Stimulated activated CD4-positive, alpha-beta T cell treated with anti-CD3 and anti-CD28 coated beads, Interleukin-12 subunit alpha, Interleukin-12 subunit beta, amount 100 ng/mL, for 4 hours (primary cell): ENCODE measurements at places on chromosomes 5 and 9.

GRCh38 chr5:65876496-65876895 is 49.9 kb upstream of the ERBIN start:
- no peak for DNase-seq

GRCh38 chr5:110884005-110884404 is 145.2 kb downstream of the SLC25A46 start:
- no peak for DNase-seq

- DNase-seq: no peak
Measured at GRCh38 chr9:27712806-27713205, 139.5 kb upstream of the C9orf72 start.

- DNase-seq: no peak
Measured at GRCh38 chr5:28214292-28214691, 1175.9 kb upstream of the CDH9 start.

DNA sequence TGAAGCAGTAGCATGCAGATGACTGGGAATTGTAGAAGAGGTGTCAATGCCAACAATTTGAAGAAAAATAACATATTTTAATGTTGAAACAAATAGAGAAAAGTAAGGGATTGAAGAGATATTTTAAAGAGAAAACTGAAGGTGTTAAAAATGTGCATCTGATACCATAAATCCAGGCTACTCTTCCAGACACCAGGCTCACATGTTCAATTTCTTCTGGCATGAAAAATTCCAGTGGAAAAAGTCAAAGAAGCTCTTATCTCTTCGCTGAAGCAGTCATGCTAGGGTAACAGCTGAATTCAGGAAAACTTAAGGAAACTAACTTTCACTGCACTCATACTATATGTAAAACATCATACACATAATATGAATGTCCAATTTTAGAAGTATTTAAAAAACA is 335.0 kb downstream of the PDE4D start:
- no peak for DNase-seq

GRCh38 chr5:57495285-57496086 is 12.9 kb upstream of the ACTBL2 start:
- DNase-seq: no peak

GRCh38 chr5:124729720-124730359 is 16.6 kb downstream of the ZNF608 start:
- no peak for DNase-seq

- peak; percentile 47 for DNase-seq
Measured at GRCh38 chr5:1792842-1793266, 6.8 kb downstream of the MRPL36 start.

DNA sequence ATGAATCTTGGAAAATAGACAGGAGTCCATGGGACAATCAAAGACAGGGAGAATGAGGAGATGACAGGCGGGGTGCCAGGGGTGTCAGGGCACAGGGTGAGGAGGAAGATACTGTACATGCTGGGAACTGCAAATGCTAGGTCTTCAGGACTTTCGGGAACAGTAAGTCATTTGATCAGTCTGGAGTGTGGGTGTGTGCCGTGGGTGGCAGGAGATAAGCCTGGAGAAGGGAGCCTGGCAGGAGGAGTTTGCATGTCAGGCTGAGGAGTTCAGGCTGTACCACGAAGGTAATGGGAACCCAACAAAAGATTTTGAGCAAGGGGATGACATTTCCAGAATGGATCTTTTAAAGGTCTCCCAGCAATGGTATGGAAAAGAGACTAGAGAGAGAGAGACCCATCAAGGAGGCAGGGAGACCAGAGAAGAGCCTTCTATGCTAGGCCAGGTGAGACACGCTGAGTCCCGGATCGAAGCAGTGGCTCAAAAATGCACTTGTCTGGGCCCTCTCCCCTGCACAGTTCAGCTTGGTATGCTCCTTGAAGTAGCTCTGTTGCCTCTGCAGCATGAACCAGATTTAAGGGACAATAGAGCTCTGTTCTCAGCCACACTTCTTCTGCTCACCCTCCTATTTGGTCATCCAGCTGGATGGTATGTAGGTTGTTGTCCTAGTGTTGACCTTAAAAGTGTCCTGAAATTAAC is 77.0 kb upstream of the FER start:
- no peak for DNase-seq

GRCh38 chr5:1971944-1972343 is 89.2 kb upstream of the IRX4 start:
- DNase-seq: no peak

- no peak for DNase-seq
Measured at GRCh38 chr5:66213533-66213932, 69.4 kb downstream of the SREK1 start.

DNA sequence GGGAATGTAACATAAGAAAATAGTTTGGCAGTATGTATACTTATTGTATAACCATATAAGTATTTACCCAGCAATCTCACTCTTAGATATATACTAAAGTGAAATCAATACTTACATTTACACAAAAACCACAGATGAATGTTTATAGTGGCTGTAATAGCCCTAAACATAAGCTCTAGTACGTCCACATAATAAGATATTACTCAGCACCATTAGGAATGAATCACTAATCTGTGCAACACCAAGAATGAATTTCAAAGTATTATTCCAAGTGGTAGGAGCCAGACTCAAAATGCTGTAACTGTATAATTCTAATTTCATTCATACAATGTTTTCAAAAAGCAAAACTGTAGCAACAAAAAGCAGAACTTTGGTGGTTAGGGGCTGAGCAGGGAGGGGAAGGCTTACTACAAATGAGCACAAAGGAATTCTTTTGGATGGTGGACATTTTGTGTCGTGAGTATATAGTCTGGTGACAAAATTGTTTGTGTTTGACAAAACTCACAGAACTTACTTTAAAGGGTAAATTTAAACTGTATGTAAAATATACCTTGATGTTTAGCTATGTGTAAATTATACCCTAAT is 11.9 kb upstream of the C5orf46 start:
- no peak for DNase-seq

GRCh38 chr5:96780626-96781025 is 27.1 kb downstream of the ERAP1 start:
- DNase-seq: no peak

DNA sequence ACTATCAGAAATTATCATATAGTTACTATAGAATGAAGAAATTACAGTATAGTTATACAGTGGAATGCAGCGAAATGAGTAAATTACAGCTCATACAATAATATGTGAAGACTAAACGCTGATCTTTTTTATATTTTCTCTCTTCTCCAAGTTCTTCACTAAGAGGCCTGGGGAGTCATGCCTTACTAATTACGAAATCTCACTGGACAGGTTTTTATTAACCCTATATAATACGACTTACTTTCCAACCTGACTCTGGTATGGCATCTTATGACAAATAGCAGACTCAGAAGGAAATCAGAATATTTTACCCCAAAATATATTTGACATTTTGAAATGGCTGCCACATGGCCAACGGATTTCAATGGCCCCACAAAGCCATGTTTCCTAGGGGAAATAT is 9.1 kb downstream of the CARNMT1 start:
- DNase-seq: no peak

- no peak for DNase-seq
Measured at GRCh38 chr5:134503937-134504437, 21.5 kb upstream of the JADE2 start.

DNA sequence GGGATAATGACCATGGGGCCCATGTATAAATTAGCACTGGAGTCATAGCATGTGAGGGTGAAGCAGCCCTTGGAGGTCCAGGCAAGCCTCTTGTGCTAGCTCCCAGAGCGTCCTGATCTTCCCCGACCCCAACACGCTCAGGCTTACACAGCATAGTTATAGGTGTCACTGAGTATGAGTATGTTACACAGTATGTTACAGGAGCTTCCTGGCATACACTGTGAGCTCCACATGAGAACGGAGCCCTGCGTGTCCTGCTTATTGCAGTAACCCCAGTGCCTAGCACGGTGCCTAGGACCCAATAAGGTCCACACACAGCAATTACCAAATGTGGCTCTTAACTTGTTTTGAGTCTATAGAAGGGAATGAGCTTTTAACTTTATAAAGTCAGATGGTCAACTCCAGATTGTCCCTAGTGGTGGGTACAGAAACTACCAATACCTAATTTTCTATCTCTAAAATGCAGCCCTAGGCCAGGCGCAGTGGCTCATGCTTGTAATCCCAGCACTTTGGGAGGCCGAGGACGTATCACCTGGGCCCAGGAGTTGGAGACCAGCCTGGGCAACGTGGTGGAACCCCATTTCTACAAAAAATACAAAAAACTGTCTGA is 64.1 kb downstream of the PLAC8L1 start:
- no peak for DNase-seq

- DNase-seq: no peak
Measured at GRCh38 chr5:142661957-142662356, 23.9 kb downstream of the FGF1 start.

GRCh38 chr9:127863191-127863621 is 8.7 kb upstream of the ENG start:
- no peak for DNase-seq

DNA sequence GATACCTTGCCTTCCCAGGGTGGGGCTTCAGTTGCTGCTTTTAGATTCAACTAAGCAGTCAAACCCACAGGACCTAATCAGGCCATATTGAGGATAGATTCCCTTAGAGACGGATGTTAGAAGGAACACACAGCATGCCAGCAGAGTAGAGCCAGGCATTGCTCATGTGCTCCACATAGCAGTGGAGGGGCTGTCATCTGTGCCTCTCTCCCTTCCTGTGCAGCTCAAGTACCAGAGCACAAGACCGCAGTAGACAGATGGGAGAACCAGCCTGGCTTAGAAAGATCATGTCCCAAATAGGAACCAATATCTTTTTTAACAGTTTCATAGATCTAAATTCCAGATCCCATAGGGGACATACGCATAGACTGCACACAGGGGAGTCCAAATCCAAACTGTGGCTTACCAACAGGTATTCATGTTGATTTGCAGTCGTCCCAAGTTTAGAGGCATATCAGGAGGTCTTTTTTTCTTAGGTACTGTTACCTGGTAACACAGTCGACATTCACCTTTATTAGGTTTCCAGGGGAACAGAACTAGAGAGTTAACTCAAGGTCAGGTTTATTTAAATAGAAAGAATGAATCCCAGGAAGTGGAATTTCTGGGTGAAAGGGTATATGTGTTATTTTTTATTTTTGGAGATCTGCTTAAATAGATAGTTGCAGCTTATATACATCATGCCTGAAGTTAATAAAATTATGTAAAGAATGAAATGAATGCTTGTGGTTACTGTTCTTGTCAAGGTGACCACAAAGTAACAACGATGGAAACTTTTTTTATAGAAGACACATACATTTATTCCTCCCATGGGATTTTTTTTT is 43.5 kb upstream of the PCAT7 start:
- DNase-seq: no peak

DNA sequence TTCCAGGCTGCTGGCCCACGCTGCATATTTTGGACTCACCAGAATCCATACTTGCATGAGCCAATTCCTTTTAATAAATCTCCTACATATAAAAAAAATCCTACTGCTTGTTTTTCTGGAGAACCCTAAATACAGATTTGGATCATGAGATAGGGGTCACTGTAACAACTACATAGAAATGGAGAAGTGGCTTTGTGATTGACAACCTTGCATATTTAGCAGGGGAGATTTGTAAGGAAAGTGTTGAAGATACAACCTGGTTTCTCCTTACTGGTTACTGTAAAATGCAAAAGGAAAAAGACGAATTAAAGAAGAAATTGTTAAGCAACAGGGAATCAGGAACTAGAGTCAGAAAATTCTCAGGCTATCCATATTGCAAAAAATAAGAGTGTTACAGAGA is 74.8 kb downstream of the HABP4 start:
- DNase-seq: no peak
